Neural crest cell (in vitro differentiated cells): ENCODE measurements at places on chromosomes 5 and 9. TPM values are rescaled to one million over a fixed set of nuclear protein-coding genes. Genes with fewer than 3 reads are reported as not detected.

Gene SOX30
- not detected in 2 replicates for total RNA-seq

GRCh38 chr9:16484180-16484579, 386.3 kb downstream of the BNC2 start:
- H3K27ac ChIP-seq, result peak overlapping the region; percentile 53
- H3K27me3 ChIP-seq, result no peaks in the 10 kb centered on the region
- no peak overlapping the region for H3K4me3 ChIP-seq
- H3K36me3 ChIP-seq, result no peaks in the 10 kb centered on the region
- H3K4me1 ChIP-seq, result peaks cover 10% of the 10 kb centered on the region
- DNase-seq, result no peak

DNA sequence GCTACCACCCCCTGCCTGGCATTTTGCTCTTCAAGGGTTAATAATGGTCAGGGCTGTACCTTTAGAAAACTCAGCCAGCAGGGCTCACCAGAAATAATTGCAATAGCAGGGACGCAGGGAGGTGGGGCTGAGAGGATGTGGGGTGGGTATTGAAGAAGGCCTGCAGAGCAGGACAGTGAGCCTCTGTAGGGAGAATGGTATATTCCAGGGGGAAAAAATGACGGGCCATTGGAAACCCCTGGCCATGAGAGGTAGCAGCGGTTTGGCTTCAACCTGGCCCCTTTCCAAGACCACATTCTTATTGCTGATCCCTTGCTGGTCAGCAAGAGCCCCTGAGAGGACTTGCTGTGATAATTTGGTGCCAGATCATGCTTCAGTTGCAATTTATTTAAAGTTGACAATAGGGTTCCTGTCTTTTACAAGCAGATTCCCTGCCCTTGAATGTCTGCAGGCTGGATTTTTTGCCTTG, 36.7 kb upstream of the CTNNA1 start:
- peaks cover 4% of the 10 kb centered on the region for H3K27me3 ChIP-seq
- H3K27ac ChIP-seq, result no peak overlapping the region
- no peak for DNase-seq
- no peak overlapping the region for H3K4me3 ChIP-seq

DNA sequence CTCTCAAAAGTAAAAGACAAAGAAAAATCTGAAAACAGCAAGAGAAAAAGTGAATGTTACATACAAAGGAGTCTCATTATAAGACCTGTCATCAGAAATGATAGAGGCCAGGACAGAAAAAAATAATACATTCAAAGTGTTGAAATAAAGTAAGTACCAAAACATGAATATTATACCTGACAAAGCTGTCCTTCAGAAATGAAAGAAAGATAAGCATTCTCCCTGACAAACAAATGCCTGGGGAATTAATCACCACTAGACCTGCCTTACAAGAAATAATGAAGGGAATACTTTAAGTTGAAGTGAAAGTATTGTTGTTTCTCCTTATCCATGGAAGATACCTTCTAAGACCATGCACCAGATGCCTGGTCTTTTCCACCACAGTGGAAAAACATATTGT, 1605.2 kb upstream of the CDH6 start:
- H3K4me1 ChIP-seq, result no peaks in the 10 kb centered on the region
- H3K4me3 ChIP-seq, result no peak overlapping the region
- H3K36me3 ChIP-seq, result no peaks in the 10 kb centered on the region
- no peak overlapping the region for H3K27ac ChIP-seq

Gene HEMGN
- total RNA-seq, result not detected in 2 replicates
